ENCODE measurements at places on chromosomes 4 and X. TPM values are rescaled to one million over a fixed set of nuclear protein-coding genes. Genes with fewer than 3 reads are reported as not detected.

DNA sequence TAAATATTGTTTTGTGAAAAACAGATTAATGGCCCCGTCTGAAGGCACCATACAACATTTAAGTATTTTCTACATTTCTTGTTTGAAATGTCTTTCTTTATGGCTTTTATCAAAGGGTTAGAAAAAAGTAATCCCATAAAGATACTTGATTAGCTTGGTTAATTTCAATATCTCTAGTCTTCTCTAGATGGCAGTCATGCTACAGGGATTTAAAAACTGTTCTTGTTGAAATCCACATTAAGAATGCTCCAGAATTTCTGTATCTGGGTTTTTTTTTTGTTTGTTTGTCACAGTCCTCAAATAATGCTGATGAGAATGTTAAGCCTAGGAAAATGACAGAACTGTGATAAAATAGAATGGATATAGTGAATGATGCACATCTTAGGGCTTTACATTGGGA, 109.0 kb upstream of the AADAT start:
- no peak for DNase-seq

DNA sequence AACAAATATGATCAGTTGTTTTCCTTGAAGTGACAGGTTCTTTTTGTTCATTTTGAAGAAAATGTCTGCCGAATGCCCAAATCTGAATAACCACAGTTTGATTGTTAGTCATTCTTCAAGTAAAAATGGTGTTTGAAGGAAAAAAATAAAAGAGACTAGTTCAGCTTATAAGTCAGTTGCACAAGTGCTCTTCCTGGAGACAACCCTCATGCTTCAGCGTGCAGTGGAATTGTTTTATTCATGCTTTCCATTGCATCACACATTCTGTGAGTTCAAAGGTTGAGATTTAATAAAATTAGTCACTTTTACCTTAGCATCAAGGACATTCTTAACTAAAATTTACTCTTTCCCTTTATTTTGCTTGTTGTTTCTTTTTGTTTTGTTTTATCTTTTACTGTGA, 404.9 kb downstream of the ZNF674 start:
- peak; percentile 11 for DNase-seq

GRCh38 chrX:9518051-9518450, 53.2 kb downstream of the TBL1X start:
- DNase-seq: no peak

DNA sequence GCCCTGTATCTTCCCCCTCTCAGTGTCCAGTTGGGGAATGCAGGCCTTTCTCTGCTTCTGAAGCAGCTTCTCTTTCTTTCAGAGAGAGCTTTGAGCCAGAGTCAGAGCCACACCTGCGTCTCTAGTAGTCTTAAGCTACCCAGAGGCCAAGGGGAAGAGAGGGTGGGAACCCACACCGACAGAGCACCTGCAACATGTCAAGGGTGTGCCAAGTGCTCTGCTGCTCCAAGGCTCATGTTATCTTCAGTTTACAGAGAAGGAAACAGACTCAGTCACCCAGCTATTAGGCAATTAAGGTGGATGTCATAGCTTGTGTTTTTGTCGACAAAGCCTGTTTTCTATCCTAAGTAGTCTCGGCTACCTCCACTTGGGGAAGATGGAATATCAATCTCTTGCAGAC, 22.7 kb upstream of the RNF212 start:
- DNase-seq: peak; percentile 10

DNA sequence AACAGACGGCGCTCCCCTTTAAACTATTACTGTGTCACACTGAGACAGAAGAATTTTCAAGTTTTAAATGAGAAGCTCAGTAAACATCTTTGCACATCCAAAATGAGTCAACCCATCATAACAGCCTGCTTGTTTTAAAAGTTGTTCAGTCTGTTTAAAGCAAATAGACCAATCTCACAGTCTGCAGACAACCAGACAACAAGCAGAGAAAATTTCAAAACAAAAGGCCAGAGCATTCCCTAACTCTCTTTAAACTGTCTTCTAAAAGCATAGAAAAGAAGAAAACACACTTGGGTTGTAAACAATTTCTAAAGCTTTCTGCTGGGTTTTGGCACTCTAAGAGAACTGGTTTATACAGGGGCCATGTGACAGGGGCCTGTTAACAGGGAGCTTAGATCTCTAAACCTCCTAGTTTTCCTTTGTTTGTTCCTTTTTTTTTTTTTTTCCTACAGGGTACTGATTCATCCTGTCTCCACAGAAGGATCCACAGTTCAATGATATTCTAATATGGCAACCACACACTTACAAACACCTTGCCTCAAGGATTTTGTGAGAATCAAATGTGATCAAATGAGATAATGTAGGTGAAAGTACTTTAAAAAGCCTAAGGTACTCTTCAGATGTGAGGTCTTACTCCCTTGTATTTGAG, 100.8 kb upstream of the MAML3 start:
- DNase-seq: no peak

DNA sequence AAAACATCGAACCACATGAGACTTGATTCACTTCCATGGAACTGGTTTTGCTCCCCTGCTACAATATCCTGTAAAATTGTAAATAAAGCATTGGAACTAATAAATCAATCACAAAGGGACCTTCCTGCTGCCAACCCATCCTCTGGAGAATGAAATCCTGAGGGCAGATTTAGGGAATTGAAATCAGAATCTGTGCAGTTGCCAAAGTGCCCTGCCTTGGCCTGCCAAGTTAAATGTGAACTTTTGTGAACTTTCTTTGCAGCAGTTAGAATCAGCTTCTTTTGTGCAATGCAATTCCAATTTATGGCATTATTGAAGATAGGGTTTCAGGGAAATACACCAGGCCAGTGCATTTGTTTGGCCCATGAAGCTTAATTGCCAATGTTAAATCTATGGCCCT, 263.1 kb downstream of the PTTG2 start:
- DNase-seq: peak; percentile 44

DNA sequence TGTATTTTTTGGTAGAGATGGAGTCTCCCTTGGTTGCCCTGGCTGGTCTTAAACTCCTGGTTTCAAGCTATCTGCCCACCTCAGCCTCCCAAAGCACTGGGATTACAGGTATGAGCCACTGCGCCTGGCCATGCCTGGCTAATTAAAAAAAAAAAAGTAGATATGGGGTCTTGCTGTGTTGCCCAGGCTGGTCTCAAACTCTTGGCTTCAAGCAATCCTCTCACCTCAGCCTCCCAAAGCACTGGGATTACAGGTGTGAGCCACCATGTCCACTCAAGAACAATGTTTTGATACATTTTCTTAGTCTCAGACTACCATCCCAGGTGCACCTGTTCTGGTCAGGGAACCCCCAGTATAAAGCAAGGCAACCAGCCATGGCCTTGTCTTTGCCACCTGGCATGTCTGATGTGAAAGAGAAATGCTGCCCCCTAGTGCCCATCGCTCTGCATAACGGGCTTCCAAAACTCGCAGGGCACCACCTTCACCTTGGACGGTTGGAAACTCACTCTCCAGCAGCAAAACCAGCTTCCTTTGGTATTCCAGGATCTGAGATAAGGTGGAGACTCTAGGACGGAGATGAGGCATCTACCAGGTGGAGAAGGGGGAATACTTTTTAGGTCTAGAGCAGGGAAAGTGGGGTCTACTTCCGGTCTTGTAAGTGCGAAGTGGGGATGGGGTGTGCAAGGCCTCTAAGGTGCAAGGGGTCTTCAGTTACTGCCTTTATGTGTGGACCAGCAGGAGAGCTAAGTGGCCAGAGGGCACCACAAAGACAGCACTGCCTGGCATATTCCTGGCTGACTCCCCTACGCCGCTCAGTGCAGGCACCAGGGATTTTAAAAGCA, 47.7 kb upstream of the AFAP1 start:
- peak; percentile 83 for DNase-seq

DNA sequence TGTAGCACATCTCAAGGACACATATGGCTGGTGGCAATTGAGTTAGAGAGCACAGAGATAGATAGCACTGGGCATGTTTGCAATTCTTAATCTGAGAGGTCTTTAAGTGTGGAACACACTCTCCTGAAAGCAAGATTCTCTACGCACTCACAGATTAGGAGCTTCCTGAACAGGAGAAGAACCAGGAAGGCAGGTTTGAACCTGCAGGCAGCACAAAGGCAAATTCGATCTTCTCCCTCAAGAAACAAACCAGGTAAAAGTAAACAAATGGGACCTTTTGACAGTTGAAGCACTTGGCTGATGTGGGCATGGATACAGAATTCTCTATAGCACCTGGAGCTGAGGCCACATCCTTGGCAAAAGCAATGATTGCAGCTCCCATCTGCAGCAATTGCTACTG, 24.3 kb downstream of the HS3ST1 start:
- DNase-seq: no peak

DNA sequence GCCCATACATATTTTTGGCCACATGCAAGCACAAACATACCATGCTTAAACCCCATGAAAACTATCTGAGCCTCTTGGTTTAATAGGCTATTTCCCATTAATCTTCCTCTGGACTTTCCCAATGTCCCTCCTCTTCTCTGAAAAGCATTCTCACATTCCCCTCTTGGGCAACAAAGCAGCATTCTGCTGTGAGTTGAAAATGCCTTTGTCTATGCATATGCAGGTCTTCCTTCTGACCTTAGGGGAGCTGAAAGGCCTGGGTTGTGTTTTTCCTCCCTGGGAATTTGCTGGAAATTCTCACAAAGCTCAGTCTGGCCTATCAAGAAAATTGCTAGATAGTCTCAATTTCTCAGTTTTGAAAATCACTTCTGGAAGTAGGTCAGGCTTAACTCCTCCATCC, 4.2 kb downstream of the VSIG4 start:
- no peak for DNase-seq

DNA sequence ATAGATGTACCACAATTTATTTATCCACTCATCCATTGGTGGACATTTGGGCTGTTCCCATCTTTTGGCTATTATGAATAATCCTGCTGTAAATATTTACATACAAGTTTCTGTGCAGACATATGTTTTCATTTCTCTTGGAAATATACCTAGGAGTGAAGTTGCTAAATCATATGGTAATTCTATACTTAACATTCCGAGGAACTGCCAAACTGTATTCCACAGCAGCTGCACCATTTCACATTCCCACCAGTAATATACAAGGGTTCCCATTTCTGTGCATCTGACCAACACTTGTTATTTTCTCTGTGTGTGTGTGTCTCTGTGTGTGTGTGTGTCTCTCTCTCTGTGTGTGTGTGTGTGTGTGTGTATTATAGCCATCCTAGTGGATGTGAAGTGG, 15.4 kb upstream of the DOCK11 start:
- DNase-seq: no peak

GRCh38 chr4:71607780-71608677, 175.8 kb downstream of the GC start:
- peak; percentile 16 for DNase-seq

DNA sequence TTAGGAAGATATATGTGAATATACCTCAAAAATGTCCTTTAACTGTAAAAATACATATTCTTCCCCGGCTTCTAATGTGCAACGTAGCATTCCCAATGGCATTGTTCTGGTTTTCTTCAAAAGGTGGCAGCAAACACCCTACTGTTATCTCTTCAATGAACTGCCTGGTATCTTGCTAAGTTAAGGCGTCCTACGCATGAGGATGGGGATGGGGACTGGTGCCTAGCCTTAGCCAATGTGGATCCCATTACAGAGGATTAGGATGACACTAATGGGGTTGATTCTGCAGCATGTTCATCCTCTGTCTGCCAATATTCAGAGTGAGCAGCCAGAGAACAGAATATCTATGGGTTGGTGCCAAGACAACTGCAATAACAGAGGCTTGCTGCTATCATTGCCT, 334.9 kb upstream of the ADGRL3 start:
- DNase-seq: no peak

DNA sequence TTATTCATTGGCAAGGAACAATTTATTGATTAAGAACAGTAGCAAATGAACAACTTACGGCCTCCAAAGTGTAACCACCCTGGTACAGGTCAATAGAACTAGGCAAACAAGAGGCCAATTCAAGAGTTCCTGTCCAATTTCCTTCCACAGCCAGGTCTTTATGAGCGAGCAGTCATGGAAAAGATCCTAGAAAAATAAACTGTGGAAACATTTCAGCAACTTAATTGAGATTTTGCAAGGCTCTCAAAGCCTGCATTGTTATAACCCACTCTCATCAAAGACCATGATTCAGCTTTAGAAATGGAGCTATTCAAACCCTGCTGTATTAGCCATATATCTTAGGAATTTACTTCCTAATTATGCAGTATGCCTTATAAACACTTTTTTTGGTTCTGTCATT, 43.6 kb downstream of the UNC5C start:
- peak; percentile 75 for DNase-seq

DNA sequence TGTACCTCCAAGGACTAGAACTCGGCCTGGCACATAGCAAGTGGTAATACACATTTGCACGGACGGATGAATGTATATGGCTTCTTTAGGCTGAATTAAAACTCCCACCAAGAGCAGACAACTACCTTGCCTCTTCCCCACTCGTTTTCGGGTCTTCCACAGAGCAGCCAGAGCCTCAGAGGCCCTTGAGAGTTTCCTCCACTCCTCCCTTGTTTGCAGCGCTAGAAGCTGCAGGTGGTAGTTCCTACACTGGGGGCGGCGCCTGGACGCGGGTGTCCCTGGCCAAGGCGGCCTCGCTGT, 10.2 kb upstream of the INTU start:
- DNase-seq: no peak

DNA sequence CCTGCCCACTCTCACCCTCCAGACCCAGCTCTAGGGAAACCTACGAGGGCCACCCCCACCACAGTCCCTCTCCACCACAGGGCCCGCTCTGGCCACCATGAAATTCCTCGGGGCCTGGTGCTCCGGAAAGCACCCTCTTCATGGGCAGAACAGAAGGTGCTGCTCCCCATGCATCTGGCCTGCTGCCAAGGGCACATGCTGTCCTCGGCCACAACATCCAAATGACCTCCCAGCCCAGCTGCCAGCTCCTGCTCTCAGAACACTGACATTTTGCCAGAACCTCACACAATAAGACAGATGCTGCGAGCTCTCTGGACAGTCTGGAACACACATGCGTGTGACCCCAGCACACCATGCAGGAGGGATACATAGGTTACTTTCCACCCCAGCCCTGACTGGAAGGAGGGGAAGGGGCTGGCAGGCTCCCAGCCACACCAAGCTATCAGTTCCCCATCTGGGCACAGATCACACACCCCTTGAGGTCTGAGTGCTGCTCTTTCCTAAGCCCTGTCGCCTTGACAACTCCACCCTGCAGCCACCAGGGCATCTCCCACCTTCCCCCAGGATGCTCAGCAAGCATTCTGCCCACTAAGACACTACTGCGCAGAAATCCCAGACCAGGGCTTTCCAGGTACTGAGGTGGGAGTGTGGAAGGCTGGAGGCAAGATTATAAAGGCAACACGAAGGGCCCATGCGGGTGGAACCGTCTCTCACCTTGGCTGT, 5.8 kb downstream of the CCNQ start:
- no peak for DNase-seq

DNA sequence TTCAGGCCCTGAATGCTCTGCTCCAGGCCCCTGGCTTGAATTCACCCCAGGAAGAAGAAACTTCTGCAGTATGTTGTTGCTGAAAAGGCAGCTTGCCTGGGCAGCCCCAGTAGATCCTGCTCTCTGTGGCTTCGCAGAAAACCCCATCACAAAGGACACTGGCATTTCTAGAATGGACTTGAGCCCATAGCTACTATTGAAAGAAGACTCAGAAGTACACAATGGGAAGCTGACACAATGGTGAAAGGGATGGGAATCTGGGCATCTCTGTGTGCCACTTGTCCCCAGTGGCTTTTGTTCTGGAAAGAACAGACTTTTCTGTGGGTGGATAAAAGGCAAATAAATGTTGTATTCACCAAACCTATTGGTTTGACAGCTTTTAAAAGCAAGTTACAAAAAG, 67.4 kb upstream of the SCML1 start:
- DNase-seq: no peak

Gene EOLA1
- 11.1 TPM for total RNA-seq

Gene LDOC1
- 12.3 TPM for total RNA-seq

Gene TRPC3
- total RNA-seq: 0.45 TPM

Gene SPATA4
- not detected for total RNA-seq

Gene FAAH2
- not detected for total RNA-seq

Gene TMPRSS11E
- not detected for total RNA-seq

Gene PIN4
- total RNA-seq: 4.6 TPM

Gene LRBA
- 44.2 TPM for total RNA-seq
